ENCODE measurements at places on chromosomes 3 and 15. TPM values are rescaled to one million over a fixed set of nuclear protein-coding genes. Genes with fewer than 3 reads are reported as not detected.

DNA sequence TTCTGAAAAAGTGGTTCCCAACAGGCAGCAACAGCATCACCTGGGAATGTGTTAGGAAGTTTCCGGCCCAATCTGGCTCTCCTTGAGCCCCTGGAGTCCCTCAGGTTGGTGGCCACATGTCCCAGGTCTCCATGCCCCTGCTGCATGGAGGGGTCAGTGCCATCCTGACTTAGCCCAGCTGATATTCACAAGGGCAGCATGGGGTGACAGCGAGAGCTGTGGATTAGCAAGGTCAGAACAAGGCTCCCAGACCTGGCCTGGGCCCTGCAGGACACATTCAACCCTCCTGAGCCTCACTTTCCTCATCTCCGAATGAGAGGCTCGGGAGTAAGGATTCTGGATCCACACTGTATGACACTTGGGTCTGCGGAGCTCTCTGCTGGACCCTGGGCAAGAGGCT lies 243.8 kb upstream of the TLE3 start:
- no peak for DNase-seq

- no peak for DNase-seq
Measured at GRCh38 chr3:157531301-157531660, 28.1 kb upstream of the VEPH1 start.

- DNase-seq = no peak
Measured at GRCh38 chr3:120726791-120727190, 15.5 kb downstream of the RABL3 start.

DNA sequence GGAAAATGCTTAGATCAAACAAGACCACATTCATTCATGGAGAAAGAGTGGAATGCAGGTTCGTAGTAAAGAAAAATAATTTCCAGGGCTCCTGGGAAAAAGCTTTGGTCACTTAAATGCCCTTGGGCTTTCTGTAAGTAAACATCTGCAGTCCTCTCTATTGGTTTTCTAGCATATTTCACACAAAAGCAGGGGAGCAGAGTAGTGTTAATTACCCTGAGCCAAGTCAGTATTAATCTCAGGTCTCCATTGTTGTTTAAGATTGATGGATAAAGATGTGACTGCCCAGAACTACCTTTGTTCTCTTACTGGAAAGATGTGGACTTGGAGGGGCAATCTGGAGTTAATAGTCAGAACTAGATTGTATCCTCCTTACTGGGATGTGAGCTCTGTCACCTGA lies 242.6 kb downstream of the PTPRG start:
- no peak for DNase-seq

DNA sequence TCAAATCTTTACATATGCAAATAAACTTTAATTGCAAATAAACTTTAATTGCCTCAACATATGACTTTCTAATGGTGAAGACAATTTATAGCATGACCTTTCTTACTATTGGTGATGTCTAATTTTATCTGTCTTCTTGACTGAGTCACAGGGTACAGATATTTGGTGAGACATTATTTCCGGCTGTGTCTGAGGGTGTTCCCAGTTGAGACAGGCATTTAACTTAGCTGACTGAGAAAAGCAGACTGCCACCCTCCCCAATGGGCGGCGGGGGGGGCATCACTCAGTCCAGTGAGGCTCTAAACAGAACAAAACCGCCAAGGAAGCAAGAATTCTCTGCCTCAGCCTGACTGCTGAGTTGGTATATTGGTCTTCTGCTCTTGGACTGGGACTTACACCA lies 160.0 kb downstream of the TBL1XR1 start:
- DNase-seq = no peak

GRCh38 chr3:120471643-120472042 lies 20.9 kb upstream of the FSTL1 start:
- no peak for DNase-seq

DNA sequence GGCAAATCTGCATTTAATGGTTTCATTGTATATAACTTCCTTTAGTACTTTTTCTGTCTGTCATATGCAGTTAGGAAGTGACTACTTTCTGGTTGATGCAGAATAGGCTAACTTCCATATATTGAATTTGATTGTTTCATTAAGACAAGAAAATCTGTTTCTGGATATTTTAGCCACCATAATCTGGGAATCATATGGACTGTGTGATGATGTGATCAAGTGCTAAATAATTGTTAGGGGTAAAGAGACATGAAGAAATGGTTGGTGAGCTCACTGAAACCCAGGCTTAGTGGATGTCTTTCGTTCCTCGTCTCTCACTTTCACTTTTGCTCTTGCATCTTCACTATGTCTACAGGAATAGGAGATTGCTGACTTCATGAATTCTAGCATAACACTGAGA lies 3.5 kb upstream of the MNS1 start:
- DNase-seq = no peak

- DNase-seq = no peak
Measured at GRCh38 chr3:182567700-182568099, 225.6 kb upstream of the ATP11B start.

DNA sequence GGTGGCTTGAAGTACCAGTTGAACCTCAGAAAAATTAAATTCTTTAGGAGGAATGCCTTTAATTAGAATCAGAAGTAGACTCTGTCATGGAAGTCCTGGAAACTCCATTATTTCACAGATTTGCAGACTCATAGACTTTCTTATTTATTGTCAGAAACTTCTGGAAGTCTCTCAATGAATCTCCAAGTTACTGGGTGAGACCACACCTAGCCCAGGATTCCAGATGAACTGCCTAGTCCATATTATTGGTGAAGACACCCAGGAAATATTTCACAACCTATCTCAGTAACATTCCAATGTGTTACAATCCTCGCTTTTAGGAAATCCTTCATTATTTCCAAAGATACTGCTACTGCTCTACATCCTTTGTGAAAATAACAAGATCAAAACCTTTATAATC lies 6.5 kb upstream of the THBS1 start:
- no peak for DNase-seq

DNA sequence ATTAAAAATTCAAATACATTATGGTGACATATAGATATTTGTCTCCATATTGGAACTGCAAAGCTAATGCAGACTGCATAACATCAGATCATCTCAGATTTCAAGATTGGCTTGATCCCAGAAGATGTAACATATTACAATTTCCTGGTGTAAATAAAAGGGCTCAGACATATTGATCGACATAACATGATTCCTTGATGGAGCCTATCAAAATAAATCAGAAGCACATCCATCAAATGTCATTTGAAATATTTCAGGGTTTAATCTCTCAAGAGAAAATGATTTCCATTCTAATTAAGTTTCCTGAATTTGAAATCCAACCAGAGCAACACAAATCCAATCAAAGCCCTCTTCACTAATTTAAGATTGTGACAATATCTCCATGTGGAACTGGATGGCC lies 75.1 kb upstream of the UNC13C start:
- DNase-seq = no peak

DNA sequence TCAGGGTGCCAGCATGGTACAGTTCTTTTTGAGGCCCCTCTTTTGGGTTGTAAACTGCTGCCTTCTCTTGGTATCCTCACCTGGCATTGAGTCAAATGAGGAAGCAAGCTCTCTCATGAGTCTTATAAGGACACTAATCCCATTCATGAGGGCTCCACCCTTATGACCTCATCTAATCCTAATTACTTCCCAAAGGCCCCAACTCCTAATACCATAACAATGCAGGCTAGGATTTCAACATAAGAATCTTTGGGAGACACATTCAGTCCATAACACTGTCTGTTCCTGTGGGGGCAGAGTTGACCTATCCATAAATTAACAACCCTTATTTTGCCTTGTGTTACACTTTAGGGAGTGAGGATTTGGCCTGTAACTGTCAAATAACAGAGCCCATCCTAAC lies 278.3 kb downstream of the LRTM1 start:
- DNase-seq = no peak

DNA sequence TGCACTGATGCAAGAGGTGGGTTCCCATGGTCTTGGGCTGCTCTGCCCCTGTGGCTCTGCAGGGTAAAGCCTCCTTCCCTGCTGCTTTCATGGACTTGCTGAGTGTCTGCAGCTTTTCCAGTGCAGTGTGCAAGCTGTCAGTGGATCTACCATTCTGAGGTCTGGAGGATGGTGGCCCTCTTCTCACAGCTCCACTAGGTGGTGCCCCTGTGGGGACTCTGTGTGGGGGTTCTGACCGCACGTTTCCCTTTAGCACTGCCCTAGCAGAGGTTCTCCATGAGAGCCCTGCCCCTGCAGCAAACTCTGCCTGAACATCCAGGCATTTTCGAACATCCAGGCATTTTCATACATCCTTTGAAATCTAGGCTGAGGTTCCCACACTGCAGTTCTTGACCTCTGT lies 329.8 kb upstream of the NAALADL2 start:
- no peak for DNase-seq

The FOXL2NB gene
- 36.7 TPM for polyA plus RNA-seq

The C2CD4B gene
- 0.23 TPM for polyA plus RNA-seq

The TNNC1 gene
- polyA plus RNA-seq = 1.6 TPM

The STRA6 gene
- polyA plus RNA-seq = 0.64 TPM

The SH2D7 gene
- polyA plus RNA-seq = not detected
